ENCODE measurements at places on chromosomes 6 and 20.

DNA sequence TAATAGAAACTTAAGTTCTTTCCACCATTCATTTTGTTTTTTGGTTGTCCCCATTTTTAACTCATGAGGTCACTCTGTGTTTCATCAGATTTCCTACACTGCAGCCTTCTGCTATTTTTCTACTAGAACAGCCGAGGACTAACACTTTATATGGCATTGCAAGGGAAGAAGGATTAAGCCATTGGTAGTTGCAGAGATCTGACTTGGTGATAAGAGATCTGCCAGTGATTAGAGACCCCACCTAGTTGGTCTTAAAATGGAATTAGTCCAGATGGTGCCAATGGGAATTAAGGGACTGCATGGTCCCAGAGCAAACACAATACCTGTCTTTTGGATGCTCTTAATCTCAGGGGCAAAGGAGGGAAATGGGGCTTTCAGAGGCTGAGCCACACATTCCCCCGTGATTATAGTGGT, 125.5 kb upstream of the TMEM170B start:
- no peak for DNase-seq

- DNase-seq: no peak
Observed at GRCh38 chr6:108720827-108721226, 127.4 kb upstream of the ARMC2 start.

DNA sequence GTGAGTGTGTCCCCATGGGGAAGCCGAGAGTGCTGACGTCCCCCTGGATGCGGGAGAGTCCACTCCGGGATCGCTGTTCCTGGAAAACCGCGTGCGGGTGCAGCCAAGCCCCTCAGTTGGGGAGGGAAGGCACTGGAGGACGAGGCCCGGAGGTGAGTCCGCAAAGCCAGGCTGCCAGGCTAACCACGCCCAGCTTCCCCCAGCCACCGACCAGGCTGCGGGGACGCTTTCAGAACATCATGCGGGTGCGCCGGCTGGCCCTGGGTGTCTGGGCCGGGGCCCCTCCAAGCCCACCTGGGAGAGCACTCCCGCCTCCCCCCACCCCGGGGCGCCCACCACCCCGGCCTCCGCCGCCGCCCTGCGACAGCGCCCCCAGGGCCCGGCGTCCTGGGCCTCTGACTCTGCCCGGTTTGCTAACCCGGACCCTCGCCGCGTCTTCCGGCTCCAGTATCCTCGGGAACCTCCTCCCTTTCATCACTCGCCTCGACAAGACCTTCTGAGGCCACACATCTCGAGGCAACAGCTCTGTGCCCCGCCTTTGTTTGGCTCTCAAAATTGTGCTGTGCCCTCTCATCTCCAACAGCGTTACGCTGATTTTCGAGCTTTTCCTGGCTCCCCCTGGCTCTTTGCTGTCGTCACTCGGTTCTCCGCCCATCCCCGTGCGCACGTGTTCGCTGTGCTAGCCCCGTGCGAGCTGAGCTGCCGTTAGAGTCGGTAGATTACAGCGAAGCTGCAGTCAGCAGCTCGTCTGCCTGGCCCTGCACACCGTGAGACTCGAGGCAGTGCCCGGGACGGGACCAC, 47.1 kb upstream of the ENTPD6 start:
- DNase-seq: no peak

- DNase-seq: no peak
Observed at GRCh38 chr6:131831392-131831791, 23.6 kb downstream of the ENPP1 start.

DNA sequence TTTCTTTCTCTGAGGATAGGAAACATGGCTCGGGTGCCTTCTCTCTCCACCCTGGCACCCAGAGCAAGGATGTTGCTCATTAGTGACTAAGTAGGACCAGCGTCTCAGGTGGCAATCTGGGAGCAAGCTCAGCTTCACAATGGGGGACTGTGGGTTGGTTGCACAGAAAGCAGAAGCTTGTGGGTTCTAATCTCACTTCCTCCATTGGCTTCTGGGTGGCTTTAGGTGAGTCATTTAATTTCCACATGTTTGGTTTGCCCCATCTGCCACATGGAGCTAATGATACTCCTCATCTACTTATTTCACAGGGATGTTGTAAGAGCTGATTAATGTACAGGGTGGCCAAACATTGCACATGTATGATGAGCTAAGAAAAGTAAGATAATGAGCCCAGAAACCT, 54.8 kb upstream of the AKIRIN2 start:
- DNase-seq: no peak

GRCh38 chr6:22882581-22882980, 313.2 kb downstream of the HDGFL1 start:
- DNase-seq: no peak

DNA sequence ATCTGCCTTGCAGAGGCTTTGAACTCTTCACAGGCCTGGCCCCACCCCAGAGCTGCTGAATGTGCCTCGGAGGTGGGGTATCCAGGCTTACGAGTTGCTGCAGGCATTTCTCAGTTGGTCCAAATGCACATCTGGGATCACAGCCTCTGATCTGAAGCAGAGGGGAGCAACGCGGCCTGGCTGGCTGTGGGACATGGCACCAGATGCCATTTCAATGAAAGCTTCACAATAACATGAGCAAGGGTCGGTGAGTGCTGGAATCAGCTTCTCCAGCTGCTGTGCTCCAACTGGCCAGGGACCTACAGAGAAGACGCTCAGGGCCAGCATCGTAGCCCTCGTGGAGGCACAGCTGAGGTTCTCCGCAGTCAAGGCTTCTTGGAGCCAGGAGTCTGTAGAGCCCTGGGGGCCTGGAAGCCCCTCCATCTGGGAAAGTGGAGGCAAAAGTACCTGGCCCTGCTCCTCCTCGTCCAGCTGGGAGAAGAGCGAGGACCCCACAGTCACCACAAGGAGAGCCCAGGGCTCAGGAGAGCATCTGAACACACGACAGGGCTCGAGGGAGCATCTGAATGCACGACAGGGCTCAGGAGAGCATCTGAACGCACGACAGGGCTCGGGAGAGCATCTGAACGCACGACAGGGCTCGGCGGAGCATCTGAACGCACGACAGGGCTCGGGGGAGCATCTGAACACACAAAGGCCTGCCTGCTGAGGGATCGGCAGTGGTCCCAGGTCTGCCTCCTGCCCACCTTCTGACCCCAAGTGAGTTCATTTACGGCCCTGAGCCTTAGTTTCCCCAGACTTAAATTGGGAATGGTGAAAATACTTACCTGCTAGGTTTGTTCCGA, 165.2 kb downstream of the DLL1 start:
- no peak for DNase-seq

DNA sequence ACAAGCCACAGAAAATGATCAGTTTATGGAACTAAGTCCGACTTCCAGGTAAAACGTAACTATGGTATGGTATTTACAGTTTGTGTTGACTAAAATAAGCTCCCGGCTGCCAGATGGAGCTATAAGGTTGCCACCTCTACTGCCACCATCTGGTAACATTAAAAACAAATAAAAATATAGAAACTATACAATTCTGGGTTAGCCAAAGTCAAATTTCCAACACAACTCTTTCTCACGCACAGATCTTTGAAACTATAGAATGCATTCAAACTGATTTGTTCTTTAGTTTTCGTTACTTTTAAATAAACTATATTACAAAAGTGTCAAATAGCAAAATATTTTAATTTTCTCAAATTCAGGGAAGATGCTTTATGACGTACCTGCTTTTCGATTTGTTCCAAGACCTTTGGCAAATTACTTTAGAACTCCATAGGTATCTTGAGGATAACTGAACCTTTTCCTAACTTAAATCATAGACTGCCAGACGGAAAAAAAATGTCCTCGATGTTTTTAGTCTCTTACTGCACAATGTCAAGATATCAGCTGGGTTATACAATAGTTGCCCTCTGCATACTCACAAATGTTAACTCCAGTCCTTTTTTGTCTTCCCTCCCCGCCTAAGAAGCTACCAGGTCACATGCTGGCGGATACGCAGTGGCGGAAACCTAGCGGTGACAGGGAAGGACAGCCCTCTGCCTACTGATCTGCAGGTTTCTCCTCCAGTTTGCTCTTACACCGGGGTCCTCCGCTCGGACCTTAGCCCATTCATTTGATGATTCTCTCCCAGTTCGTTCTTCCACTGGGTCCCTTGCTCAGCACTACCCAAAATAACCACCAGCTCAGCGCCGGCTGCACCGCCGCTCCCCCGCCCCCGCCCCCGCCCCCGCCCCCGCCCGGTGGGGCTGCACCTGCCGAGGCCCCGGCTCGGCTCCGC, 888 bp downstream of the SLC17A5 start:
- DNase-seq: peak; percentile 56

- no peak for DNase-seq
Observed at GRCh38 chr6:132513831-132514545, 1.1 kb upstream of the STX7 start.

DNA sequence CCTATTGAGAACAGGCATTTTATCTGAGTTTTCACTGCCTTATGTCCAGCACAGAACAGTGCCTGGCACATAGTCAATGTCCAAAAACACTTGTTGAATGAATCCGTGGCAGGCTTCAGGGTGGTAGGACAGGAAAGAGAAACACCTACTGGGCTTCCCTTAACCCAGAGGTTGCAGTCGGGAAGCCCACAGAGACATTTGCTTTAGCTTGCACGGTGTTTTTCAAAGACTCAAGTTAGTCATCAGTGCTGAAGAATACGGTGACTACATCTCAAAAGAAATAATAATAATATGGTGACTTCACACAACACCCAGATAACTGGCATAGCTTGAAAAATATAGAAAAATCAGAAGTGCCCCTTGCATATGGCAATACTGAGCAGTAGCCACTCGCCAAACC, 160.4 kb downstream of the CD83 start:
- DNase-seq: no peak

GRCh38 chr6:56949925-56950495, 4.9 kb upstream of the BEND6 start:
- DNase-seq: no peak

DNA sequence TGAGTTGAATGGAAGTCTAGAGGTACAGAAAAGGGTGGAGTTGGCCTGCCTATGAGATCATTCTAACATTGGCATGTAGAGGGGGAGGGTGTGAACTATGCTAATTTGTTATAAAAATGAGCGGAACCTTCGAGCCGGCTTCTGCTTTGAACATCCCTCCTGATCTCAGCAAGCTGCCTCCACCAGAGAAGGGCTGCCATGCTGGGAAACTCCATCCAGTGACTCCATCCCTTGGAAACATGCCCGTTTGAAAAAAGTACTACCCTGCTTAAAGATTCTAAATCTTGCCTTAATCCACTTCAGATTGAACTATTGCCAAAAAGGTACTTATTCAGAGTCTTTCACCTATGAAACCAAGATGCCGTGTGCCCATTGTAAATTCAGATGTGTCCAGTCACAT, 43.6 kb upstream of the TMEM170B start:
- no peak for DNase-seq

DNA sequence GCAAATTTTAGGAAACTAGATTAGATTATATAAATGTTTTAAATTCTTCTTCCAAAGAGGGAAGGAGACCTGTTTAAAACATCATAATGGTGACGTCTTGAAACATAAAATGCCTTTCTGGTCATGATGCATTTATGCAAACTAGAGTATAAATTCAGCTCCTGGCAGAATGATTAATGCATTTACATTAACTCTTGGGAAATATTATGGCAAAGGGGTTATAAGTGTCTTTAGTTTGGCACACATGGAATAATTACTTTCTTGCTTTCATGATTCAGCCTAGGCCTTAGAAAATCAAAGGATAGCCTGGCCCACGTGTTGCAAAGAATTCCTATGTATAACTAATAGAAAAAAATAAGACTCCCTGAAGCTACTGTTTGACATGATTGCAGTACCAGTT, 639.2 kb downstream of the RFPL4B start:
- no peak for DNase-seq

- DNase-seq: peak; percentile 33
Observed at GRCh38 chr20:19699180-19699971, 58.7 kb upstream of the RIN2 start.

- no peak for DNase-seq
Observed at GRCh38 chr6:51120016-51120415, 301.3 kb downstream of the TFAP2B start.

DNA sequence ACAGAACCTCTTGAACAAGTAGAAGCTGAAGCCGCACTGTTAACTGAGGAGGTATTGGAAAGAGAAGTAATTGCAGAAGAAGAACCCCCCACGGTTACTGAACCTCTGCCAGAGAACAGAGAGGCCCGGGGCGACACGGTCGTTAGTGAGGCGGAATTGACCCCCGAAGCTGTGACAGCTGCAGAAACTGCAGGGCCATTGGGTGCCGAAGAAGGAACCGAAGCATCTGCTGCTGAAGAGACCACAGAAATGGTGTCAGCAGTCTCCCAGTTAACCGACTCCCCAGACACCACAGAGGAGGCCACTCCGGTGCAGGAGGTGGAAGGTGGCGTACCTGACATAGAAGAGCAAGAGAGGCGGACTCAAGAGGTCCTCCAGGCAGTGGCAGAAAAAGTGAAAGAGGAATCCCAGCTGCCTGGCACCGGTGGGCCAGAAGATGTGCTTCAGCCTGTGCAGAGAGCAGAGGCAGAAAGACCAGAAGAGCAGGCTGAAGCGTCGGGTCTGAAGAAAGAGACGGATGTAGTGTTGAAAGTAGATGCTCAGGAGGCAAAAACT, 40.1 kb downstream of the ZBTB2 start:
- no peak for DNase-seq

GRCh38 chr6:170106906-170107525, 183.9 kb downstream of the DLL1 start:
- no peak for DNase-seq

GRCh38 chr6:68677058-68677457, 42.0 kb downstream of the ADGRB3 start:
- no peak for DNase-seq

GRCh38 chr6:29477923-29478450, 9.8 kb downstream of the MAS1L start:
- no peak for DNase-seq

GRCh38 chr6:43173591-43174262, 2.7 kb downstream of the SRF start:
- DNase-seq: no peak

DNA sequence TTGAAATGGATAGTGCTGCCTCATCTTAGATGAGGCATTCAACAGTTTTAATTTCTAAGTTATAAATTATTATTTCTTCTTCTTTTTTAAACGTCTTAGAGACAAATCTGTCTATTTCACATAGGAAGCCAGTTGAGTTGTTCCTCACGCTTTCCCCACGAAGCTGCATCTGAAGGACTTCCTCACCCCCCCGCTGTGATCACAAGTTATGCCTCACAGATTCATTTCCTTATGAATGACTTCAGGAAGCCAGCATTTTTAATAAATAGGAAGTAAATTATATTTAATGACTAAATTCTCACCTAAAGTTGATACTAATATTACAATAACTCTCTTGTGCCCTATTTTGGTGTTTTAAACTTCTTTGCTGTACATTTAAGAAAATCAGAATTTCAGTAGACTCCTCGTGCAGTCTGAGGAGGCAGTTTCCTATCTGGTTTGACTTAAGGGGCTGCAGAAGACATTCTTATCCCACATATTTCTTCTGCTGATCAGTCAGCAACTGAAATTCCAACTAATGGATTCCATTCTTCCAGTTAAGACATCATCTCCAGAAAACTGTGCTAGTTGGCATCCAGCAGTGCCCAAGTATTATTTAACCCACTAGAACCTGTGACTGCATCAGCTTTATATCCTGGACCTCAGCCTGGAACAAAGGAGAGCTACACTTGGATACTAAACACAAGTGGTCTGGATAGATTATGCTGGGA, 182.7 kb upstream of the CCN2 start:
- DNase-seq: no peak
